ENCODE measurements at places on chromosomes 2 and 18.

GRCh38 chr2:98786179-98786578 is 55.2 kb upstream of the MGAT4A start:
- DNase-seq, result peak; percentile 25

- DNase-seq, result no peak
Observed at GRCh38 chr2:171485116-171485515, 37.2 kb upstream of the CYBRD1 start.

DNA sequence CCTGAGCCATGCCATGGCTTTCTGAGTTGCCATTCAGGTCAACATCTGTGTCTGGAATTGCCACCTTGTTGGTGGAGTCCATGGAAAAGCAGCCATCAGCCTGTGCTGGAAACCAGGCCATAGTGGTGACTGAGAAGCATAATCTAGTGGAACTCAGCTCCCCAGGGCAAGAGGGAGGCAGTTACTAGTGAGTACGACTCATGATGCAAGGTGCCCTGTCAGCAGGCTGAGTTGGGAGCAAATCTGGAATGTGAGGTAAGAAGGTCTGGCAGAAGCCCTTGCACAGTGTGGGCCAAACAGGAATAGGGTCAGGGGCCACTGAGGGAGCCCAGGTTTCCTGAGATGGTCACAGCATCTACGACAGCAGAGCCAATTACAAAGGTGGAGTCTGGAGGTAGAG is 37.1 kb downstream of the SULT1C2 start:
- DNase-seq, result no peak

GRCh38 chr2:31980674-31981356 is 30.0 kb downstream of the MEMO1 start:
- DNase-seq, result no peak
